NAMALWA (cell line): ENCODE measurements at places on chromosomes 5 and 9.

GRCh38 chr5:136781464-136781863 is 416.1 kb upstream of the TRPC7 start:
- DNase-seq, result no peak

DNA sequence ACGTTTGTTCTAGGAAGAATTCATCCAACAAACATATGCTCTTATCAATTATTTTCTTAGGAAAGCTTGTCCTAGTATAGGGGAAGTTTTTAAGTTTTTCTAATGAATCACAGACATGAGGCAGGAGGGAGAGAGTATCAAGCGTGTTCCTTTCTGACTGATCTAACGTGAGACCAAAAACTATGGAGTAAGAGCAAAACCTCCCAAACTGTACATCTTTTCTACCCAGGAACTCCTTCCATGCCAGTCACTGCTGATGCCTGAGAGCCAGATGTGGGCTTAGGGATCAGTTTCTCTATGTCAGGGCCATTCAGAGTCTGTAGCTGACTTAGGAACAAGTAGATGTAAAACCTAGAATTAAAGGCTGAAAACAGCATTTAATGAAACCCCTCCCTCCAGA is 51.7 kb upstream of the NFIB start:
- no peak for DNase-seq

GRCh38 chr9:4491626-4491975 is 1.3 kb downstream of the SLC1A1 start:
- DNase-seq, result no peak

- DNase-seq, result peak; percentile 64
Observed at GRCh38 chr5:155616779-155617392, 603.3 kb downstream of the KIF4B start.

DNA sequence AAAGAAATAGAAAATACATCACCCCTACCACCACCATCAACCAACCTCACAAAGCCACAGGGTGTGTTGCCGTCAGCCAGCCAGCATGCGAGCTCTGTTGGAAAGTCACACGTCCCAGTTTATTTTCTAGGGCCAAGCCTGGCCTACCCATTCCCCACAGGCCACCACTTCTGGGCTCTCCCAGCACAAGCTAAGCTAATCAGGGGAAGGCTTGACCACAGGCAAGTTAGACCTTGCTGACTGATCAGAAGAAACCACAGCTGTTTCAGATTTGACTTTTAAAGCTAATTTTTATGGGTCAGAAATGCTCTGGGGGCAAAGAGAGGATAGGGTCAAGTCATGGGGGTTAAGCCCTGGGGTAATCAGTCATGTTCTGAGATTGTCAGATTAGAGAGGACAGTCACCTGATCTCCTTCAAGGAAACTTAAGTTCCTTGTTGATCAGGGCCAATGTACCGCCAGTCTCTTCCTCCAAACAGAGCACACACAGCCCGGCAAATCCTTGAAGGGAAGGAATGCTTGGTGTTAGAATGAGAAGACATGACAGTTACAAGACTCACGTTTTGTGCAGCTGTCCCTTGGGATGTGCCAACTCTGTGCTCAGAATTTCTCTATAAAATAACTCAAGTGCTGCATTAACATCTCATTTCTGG is 7.6 kb downstream of the SHB start:
- no peak for DNase-seq

GRCh38 chr9:137387114-137387890 is 35.7 kb downstream of the EXD3 start:
- peak; percentile 35 for DNase-seq

DNA sequence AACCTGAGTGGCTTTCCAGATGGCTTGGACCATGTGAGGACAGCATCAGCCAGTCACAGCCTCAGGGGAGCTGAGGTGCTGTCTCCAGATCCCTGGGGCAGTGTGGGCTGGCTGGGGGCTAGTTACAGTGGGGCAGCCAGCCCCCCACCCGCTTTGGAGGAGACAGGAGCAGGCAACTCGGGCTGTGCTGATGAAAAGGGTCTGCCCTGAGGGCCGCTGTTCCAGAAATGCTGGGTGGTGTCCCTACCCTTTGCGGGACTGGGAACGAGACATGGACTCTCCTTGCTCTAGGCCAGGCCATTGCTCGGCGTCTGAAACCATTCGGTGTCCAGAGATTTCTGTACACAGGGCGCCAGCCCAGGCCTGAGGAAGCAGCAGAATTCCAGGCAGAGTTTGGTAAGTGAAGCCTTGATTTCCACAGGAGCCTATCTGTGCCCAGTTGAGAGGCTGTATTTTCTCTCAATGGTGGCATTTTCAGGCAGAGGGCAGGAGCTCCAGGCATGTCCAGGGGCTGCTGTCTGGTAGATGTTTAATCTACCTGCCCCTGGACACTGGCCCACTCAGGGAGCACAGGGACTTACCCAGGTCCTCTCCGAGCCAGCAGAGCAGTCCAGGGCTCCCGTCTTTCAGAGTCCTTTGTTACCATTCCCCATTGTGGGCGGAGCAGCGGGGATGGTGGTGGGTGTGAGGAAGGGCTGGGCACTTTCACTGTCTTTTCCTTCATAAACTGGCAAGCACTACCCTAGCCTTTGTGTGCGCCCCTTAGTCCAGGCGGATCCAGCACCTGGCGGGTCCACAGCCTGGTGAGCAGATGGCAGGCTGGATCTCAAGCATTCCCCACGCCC is 7.2 kb downstream of the GRHPR start:
- DNase-seq, result no peak

- DNase-seq, result no peak
Observed at GRCh38 chr5:16592255-16592654, 24.5 kb downstream of the RETREG1 start.

DNA sequence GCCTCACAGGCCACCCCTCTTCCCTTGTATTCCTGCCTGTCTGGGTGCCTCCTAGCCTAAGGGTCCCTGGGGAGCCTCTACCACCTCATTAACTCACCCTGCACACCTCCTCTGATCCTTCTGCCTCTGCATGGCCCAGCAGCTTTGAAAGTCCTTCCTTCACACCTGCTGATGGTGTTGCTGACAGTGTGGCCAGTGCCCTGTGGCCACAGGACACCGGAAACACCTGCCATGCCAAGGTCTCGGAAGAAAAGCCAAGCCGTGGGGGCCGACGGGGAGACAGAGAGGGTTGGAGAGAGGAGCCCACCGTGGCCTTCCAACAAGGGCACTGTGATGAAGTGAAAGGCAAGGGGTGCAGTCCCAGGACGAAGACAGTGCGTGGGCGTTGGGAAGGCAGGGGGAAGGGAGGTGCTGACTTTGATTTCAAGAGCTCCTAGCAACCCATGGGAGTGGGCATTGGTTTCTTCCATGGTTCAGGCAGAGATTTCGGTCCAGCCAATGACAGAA is 4.1 kb downstream of the BTNL9 start:
- no peak for DNase-seq

DNA sequence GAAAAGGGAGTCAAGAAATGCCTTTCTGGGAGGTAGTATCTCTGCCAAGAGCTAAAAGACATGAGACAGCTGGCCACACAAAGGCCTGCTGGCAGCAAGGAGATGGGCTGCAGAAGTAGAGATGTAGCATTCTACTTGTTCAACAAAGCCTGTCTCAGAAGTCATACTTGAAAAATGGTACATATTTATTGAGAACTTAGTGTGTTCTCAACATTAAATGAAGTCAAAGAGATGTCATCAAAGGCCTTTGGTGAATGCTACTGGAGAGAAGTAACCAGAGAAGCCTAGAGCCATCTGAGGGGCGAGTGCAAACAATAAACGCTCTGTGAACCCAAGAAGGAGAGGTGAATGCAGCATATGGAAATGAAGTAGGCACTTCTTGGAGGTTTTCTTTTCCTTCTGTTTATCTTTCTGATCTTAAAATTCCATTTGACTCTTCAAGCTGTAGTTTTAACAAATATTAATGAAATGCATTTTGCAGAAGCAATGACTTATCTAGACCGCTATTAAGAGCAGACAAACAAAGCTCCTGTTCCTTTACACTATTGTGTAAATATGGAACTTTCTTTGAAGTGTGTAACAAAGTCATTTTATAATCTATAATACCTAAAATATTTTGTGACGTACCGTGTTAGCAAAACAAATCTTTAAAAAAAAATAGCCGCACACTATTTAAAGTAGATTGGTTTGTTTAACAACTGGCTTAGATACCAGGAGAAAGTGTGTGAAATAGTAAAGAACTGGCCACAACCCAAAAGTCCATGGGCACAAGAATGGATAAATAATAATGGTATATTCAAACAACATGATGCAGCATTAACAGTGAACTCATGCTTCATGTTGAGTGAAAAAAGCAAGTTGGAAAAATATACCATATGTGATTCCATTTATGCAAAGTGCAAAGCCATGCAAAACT is 70.2 kb downstream of the ZNF608 start:
- no peak for DNase-seq

DNA sequence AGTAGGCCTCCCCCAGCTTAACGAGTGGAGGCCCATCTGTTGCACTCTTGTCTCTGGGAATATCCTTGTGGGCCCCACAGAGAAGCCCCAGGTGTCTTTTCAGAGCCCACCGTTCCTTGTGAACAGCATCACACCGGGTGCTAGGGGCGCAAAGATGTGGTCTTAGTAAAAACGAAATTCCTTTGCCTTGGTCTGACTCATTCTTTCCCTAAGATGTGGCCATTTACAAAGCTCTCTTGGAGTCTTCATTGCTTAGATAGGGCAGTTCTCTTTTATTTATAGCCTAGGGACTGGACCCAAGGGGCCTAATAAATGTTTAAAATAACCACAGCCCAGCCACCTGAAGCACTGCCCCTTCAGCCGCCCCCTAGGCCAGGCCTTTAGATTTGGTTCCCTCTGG is 52.8 kb upstream of the RPL26L1 start:
- no peak for DNase-seq

DNA sequence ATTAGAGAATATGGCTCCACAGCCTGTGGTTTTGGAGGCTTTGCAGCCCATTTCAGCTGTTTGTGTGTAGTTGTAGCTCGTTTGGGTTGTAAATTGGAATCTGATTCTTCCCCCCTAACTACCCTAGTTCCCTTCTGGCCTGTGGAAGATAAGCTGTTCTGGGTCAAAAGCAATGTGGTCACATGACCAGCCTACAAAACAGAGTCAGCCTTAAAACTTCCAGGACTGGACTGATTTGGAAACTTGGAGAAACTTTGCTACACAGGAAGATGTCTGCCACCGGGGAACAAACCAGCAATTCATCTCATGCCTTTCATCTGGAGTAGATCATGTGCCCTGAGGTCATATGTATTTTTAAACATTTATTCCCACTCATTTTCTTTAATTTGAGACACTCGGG is 83.8 kb downstream of the DAPK1 start:
- no peak for DNase-seq

DNA sequence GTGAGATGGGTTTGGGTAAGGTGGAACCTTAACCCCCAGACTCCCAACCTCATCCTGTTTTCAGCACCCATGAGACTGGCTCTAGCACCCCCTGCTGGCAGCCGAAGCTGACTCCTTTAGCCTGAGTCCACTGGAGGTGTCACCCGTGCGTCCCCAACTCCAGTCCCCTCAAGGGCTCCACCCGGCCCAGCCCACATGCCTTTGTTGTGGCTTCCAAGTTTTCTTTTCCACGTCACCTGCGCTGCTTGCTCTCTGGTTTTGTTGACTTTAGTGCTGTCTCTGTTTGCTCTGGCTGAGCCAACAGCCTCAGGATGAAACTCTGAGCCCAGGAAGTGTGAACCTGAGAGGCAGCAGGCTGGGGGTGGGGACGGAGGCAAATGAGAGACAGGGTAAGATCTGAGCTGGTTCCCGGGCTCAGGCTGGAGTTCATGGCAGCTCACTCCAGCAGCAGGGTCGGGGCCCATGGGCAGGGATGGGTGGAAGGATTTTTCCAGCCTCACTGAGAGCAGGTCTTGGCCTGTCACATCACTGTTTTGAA is 13.2 kb upstream of the AQP7 start:
- peak; percentile 76 for DNase-seq

DNA sequence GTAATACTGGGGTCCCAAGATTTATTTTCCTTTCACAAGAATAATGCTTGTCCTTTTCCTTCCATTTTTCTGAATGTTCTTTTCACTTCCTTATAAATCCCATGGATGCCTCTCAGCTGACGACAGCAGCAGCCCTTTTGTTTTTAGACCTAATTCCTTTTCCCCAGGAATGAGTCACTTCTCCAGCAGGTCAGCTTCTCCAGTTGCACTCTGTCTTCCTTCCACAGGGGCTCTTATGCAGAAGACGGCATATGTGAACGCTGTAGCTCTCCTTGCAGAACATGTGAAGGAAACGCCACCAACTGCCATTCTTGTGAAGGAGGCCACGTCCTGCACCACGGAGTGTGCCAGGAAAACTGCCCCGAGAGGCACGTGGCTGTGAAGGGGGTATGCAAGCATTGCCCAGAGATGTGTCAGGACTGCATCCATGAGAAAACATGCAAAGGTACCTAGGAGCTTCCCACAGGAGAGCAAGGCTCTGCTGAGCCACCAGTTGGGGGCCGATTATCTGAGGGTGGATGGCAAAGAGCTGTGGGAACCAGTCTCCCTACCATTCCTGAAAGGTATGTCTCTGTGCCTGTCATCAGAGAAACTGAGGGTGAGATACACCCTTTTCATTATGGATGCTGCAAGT is 72.9 kb downstream of the RFK start:
- no peak for DNase-seq

DNA sequence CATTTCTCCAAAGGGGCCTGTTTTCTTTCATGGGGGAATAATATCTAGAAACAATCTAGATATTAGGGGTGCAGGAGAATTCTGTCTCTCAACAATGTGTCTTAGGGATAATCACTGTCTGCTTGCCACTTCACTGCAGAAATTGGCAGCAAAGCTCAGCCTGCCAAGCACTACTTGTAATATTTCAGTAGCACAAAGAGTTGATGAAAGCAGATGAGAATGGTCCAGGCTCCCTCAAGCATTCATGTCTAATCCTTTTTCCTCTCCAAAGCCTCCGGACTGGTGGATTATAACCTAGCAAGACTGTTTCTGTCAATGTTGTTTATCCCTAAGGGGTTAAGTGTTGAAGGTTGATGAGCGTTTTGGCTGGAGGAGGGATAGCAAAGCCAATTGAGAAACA is 13.3 kb upstream of the MPDZ start:
- no peak for DNase-seq

- DNase-seq, result no peak
Observed at GRCh38 chr5:56129288-56129687, 103.8 kb downstream of the ANKRD55 start.
